ENCODE measurements at places on chromosomes 13 and 19.

DNA sequence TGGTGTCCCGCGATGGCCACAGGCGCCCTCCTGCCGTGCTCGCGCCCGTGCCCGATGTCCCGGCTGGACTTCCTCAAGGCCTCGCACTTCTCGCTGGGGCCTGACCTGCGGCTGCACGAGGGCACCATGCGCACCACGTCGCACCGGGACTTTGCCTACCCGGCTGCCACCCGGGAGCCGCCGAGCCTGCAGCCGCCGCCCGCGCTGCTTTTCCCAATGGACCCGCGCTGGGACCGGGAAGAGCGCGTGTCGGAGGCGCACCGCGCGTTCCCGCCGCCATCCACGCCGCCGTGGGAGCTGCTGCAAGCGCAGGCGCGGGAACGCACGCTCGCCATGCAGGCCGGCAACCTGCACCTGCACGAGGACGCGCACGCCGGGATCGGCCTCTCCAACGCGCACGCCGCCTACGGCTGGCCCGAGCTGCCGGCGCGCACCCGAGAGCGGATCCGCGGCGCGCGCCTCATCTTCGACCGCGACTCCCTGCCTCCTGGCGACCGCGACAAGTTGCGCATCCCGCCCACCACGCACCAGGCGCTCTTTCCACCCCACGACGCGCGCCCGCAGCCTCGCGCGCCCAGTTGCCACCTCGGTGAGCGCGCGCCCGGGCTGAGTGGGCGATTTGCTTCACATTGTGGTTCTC is 12.1 kb upstream of the PEX11G start:
- DNase-seq = no peak

- DNase-seq = peak; percentile 55
These were observed 367 bp downstream of the MFSD12 start for GRCh38 chr19:3556978-3557460.

GRCh38 chr13:26584713-26585112 is 27.2 kb downstream of the WASF3 start:
- no peak for DNase-seq

GRCh38 chr13:89380101-89380500 is 1708.9 kb downstream of the SLITRK5 start:
- no peak for DNase-seq

GRCh38 chr13:101575581-101575980 is 123.1 kb downstream of the ITGBL1 start:
- DNase-seq = no peak

DNA sequence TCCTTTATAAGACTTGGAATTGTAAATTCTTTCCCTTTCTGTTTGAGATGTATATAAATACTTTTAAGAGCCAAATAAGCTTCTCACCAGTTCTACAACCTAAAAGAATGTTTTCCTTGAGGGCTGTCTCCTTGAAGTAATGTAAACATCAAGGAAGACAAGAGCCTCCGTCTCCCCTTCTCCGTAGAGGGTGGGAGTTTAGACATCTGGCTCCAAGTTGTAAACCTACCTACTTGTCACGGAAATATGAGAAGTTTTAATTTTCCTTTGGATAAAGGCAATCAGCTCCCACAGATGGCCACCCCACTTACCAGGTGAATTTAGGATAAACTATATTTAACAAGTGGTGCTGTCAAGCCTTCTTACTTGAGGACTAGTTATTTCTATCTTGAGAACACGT is 237.9 kb downstream of the NALCN start:
- no peak for DNase-seq

- no peak for DNase-seq
These were observed 5.0 kb upstream of the KLK8 start for GRCh38 chr19:51006406-51006805.

GRCh38 chr13:91565296-91565695 is 166.9 kb downstream of the GPC5 start:
- DNase-seq = no peak

- DNase-seq = no peak
These were observed 34.9 kb downstream of the ACTN4 start for GRCh38 chr19:38682195-38682867.

- DNase-seq = no peak
These were observed at the start of gene C3 for GRCh38 chr19:6720369-6721137. Gene C3 (minus strand): TSS chr19:6720650. CDS start chr19:6720589, 61 bp downstream.

GRCh38 chr19:30790056-30790680 is 418.0 kb downstream of the ZNF536 start:
- DNase-seq = no peak

GRCh38 chr19:20077791-20078463 is at the start of gene ZNF90:
Gene ZNF90 (plus strand): TSS chr19:20078000. CDS start chr19:20078133, 133 bp downstream.
- peak; percentile 73 for DNase-seq

- no peak for DNase-seq
These were observed 33.0 kb downstream of the USP12 start for GRCh38 chr13:27138457-27139093.

- DNase-seq = peak; percentile 20
These were observed 33.8 kb downstream of the COL4A2 start for GRCh38 chr13:110340812-110341444.

DNA sequence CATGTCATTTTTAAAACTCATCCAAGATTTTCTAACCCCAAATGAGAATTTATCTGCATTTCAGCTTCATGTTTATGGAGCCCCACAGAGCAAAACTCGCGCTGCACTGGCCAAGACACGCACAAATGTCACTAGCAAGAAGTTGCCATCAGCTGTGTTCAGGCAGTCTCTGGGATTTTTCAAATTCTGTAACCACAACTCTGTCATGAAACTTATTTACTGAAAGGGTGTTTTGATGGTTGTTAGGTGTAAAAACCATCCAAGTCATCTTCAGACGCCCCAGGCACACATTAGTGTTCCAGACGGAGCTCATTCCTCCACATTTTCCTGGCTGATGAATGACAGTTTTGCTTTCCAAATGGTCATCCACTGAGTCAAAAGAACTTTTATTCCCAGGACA is 63.4 kb downstream of the SLC7A1 start:
- no peak for DNase-seq

DNA sequence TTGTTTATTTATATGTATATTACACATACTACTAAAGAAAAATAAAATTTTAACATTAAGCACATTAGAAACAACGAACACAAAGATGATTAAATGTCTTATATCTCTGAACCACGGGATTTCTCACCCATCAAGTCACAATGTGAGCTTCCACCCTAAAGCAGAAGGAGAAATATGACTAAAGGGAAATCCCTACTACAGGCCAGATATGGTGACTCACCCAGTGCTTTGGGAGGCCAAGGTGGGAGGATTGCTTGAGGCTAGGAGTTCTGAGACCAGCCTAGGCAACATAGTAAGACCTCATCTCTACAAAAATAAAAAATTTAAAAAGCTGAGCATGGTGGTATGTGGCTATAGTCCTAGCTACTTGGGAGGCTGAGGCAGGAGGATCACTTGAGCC is 24.6 kb downstream of the DCT start:
- DNase-seq = no peak

- no peak for DNase-seq
These were observed 494.3 kb downstream of the COG6 start for GRCh38 chr13:40149611-40150274.
